Stimulated activated CD4-positive, alpha-beta T cell treated with anti-CD3 and anti-CD28 coated beads, Interleukin-1b, Interleukin-23, amount 100 ng/mL, for 4 hours (primary cell): ENCODE measurements at places on chromosomes 4 and X.

DNA sequence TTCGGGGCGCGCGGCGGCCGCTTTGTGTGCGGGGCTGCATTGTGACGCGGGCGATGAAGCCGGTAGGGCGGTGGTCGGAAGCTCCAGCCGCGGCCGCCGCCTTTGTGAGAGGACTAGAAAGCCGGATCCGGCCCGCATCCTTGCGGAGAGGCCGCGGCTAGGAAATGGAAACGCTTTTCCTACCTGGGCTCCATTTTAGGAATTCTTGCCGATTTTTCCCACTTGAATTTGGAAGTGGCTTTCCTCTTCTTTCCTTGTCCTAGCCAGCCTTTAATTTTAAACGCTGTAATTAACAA lies 708 bp downstream of the TMSB4X start:
- no peak for DNase-seq

DNA sequence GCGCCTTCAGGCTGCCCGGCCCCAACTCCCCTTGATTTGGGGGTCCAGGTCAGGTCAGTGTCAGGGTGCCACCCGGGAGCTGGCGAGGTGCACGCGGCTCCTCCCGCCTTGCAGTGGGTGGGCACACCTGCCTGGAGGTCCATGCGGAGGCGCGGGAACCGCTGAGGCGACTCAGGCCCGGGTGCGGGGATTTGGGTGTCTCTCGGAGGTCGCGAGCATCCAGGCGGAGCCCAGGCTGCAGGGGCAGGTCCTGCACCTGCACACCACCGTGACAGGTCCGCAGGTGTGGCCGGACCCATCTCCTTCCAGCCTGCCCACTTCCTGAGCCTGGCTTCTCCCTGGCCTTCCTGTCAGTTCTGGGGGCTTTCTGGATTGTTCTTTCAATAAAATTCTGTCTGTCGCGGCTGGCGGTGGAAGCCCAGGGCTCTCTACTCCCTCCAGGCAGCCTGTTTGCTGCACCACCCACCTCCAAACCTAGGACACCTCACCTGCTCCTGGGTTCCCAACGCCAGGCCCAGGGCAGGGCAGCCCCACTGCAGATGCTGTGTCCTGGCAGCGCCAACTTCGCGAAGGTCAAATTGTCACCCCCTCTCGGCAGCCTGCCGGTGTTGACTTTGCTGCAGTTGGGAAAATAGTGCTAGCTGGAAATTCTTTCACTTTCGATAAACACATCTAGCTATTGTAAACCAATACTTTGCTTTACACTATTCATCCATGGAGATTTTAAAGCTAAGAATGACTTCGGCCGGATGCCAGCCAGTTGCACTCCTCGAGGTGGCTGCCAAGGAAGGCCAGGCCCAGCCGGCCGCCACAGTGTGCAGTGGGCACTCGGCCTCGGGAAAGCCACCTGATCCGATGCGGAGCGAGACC lies 35.9 kb downstream of the FGFRL1 start:
- DNase-seq = no peak

GRCh38 chr4:88458104-88458740 lies 1.3 kb downstream of the HERC5 start:
- DNase-seq = no peak

DNA sequence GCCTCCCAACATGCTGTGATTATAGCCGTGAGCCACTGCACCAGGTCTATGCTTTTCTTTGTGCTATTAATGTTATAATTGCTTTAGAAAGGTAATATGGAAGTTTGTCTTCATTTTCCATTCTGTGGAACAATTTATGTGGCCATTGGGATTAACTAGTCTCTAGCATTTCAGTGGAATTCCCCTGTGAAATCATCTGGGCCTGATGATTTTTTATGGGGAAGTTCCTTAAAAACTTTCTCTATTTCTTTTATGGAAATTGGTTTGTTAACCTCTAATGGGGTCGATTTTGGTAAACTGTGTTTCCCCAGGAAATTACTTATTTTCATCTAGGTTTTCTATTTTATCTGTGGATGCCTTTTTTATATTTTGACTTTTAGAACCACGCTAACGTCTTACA lies 11.3 kb downstream of the TIMP1 start:
- no peak for DNase-seq

- peak; percentile 68 for DNase-seq
Measured at GRCh38 chrX:153763989-153764755, at the start of gene PLXNB3. Gene PLXNB3, plus strand, starts transcription at chrX:153764249. Its CDS starts 1,287 bp downstream, at chrX:153765536.

GRCh38 chrX:132692066-132692465 lies 203.2 kb upstream of the MBNL3 start:
- no peak for DNase-seq
